ENCODE measurements at places on chromosomes 2 and 18. TPM values are rescaled to one million over a fixed set of nuclear protein-coding genes. Genes with fewer than 3 reads are reported as not detected.

DNA sequence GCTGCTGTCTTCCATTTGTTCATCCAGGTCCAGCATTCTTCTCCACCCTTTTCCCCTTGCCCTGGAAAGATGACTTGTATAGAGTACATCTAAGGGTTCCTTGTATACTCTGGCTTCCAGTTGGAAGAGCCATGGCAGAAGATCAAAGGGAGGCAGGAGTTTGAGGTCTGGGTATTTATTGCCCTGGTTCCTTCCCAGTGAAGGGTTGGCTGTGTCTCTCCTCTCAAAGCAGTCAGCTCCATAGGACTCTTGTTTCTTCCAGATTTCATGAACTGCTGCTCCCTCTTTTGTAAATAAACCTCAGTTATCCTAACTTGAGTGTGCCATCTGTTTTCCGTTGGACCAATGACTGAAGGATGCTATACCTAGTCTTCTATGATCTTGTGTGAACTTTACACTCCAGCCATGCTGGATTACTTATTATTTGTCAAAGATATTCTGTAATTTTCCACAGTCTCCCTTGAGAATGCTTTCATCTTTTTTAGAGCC is 6.4 kb downstream of the BBS5 start:
- DNase-seq: no peak

GRCh38 chr2:29245742-29246382 is 130.6 kb downstream of the CLIP4 start:
- DNase-seq: no peak

DNA sequence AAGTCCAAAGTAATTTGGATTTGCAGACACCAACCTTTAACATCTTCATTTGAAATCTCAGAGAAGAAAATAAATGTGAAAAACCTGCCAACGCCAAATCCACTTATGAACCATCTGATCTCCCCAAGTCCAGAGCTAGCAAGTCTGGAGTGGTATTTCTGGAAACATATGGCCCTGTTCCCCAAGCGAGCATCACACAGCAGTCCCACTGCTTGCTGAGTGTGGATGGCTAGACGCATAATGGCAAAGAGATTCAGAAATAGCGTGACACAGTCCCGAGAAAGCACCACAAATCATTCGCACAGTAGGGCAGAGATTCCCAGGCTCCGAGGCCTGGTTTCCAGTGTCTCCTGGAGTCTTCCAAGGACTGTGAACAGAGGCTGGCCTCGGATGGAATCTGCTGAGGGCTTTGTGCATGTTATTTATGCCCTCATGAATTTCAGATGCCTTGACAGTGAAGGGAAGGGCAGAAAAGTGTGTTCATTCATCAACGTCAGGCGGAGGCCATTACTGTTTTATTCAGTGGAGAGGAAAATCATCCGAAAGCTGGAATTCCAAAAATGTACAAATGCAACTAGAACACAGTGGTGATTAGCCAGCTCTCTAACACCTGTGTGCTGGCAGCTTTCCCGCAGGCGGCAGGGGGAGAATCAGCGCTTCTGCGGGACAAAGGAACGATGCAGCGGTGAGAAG is 417.0 kb downstream of the EIPR1 start:
- no peak for DNase-seq

DNA sequence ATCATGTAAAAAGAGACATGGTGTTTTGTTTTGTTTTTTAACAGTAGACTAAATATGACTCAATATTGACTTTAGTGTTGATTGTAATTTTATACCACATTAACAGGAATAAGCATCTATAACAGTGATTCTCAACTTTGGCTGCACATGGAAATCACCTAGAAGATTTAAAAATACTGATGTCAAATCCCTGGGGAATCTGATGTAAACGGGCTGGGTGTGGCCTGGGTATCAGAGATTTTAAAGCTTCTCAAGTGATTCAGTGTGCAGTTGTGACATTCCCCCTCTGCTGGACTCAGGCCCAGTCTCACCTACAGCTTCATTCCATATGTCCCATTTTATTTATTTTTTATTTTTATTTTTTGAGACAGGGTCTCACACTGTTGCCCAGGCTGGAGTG is 82.8 kb upstream of the ATP8B1 start:
- DNase-seq: no peak

GRCh38 chr2:150469706-150470274 is 17.7 kb downstream of the RND3 start:
- no peak for DNase-seq

- DNase-seq: no peak
These were observed 49.0 kb downstream of the PPP4R1 start for GRCh38 chr18:9565407-9565806.

DNA sequence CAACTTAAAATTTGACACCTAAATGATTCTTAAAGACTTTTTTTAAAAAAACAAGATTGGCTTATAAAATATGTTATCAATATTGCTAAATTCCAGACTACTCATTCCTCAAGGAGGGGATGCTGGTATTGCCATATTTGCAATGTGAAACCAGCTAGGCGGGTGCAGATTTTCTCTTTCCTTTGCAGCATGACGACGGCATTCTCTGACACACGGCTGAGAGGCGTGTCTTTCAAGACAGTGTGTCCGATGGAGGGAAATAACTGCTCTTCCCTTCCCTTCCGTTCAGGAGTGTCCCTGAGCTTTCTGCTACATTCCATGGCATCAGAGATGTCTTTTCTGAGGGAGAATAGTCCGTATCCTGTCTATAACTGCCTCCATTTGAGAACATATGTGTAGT is 38.2 kb upstream of the CNGA3 start:
- DNase-seq: no peak

GRCh38 chr2:217951521-217952247 is 51.1 kb downstream of the TNS1 start:
- DNase-seq: no peak

GRCh38 chr2:191295088-191295487 is 49.9 kb downstream of the MYO1B start:
- no peak for DNase-seq

DNA sequence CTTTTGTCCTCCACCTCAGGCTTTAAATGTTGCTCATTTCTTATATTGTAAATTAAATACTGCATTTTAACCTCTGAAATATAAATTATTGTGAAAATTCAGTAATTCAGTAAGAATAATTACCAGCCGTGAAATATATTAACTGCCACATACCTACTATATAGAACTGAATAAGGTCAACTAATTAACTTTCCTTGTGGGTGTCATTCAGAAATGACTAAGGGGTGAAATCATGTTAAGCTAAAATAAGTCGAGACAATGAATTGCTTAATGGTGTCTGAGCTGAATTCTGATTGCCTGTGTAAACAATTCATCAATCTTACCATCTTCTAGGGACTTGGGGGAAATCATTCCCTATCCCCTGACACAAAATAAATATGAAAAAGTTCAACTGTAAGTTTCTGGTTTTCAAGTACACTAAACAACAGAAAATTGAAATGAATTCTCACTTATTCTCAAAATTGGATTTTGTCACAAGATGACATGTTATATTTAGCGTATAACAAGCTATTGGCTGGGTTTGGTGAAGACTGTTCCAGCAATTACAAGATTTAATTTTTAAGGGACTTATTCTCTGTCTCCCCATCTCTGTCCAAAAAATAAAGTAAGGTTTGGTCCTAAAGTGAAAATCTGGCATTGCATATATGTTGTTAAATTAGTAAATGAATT is 255.1 kb downstream of the METTL4 start:
- DNase-seq: no peak

DNA sequence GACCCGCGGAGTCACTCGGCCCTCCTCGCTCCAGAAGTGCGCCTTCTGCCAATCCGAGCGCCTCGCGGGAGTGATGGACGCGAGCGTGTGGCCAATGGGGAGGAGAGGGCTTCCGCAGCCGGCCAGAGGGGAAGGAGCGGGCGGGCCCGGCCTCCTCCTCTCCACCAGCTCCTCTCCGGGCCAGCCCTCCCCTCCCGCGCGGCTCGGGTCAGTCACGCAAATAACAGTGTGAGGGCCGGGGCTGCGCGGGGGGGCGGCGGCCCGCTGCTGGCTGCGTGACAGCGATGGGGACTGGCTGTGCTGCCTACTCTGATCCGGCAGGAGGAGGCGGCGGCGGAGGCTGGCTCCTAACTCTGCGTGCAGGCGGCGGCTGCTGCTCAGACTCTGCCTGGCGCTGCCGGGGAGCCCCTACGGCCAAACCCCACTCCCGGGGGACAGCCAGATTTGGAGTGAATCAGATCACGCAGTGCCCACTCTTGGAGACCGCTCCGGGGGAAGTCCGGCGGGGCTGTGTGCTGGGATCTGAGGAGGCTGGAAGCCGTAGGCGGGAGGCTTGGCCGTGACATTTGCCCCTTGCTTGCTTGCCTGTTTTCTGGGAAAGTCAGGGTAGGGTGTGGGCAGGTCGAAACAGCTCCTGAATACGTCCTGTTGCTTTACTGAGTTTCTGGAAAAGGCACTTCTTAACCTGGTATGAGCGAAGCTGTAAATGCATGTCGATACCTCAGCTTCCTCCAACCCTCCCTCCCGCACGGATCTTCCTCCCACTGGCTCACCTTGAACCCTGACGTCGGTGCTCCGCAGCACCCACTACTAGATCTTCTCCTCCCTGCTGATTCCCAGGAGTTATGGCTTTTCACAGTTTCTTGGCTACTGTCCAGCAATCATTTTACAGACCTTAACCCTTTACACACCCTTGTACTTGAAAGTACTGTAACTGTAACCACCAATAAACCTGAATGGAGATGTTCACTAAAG is 97.9 kb upstream of the SERTAD2 start:
- DNase-seq: no peak

GRCh38 chr18:13626544-13626908 is 99.8 kb downstream of the FAM210A start:
- DNase-seq: no peak

GRCh38 chr2:72934683-72935610 is 17.6 kb downstream of the EMX1 start:
- DNase-seq: peak; percentile 53

DNA sequence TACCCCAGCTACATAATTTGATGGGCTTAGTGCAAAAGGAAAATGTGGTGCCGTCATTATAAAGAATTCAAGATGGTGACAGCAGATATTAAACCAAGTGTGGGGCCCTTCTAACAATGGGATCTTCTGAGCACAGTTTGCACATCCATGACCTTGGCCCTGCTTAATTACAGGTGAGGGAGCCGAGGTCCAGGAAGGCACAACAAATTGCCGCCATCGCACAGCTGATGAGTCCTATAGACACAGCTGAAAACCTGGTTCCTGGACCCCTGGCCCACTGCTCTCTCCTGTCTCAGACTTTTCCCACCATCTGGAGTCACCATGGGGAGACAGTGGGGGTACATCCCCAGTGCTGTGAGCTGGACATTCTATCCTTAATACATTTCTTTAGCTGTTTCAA is 95.8 kb upstream of the MAP4K3 start:
- DNase-seq: no peak

GRCh38 chr2:216478151-216478550 is 20.5 kb upstream of the RPL37A start:
- DNase-seq: no peak

DNA sequence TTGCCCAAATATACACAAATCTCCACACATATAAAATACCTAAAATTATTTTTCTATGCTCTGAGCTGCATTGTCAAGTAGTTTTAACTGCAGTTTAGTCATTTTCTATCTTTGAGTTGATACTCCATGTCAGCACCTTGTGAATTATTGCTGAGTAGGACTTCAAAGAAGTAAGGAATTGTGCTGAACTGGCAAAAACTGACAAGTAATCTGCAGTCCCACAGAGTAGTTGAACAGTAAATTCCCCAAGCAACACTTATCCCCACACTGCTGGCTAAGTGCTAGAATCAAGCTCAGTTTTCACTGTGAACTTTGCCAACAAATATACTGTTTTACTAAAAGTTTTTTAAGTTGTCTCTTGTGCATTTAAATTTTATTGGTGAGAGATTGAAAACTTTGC is 141.8 kb upstream of the ST6GAL2 start:
- no peak for DNase-seq

- DNase-seq: no peak
These were observed 155.7 kb downstream of the RDH14 start for GRCh38 chr2:18404708-18405107.

GRCh38 chr2:144237830-144238627 is 281.9 kb downstream of the ZEB2 start:
- DNase-seq: no peak

DNA sequence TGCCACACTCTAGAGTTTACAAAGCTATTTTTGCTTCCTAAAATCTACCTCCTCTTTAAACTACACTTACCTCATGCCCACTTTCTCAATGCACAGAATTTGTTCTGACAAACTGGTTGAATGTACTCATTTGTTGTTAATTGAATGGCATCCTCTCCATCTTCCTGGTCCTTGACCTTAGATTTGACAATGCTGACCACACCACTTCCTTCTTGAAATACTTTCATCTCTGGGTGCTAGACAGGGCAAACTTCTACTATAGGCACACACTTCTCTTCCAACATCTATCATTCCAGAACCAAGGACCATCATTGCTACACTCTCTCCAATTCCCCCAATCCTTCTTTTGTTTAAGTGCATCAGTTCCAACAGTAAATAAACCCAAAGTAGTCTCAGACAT is 22.3 kb downstream of the ARL5A start:
- DNase-seq: no peak

DNA sequence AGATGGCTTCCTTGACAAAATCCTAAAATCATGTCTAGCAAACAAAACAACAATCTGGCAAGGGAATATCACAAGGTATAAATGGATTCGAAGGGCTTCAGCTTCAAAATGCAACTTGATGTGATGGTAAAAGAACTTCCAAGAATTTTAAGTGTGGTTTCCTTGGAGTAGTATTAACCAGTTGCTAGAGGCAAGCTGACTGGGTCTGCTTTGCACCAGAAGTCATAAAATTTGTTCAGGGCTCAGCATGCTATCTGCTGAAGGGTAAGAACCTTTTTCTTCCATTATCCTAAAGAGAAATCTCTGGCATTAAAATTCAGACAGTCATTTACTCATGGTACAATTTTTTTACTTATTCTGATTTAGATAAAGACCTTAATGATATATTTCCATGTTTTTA is 516.7 kb downstream of the TXNL1 start:
- no peak for DNase-seq

- DNase-seq: no peak
These were observed 61.8 kb downstream of the CXCR4 start for GRCh38 chr2:136055929-136056688.

Gene SLC23A3
- total RNA-seq: 2.4 TPM

Gene AGXT
- not detected for total RNA-seq

Gene NETO1
- not detected for total RNA-seq

Gene HNRNPLL
- 45.2 TPM for total RNA-seq

Gene SNORC
- total RNA-seq: 2.2 TPM

Gene VAPA
- total RNA-seq: 143 TPM

Gene SLC5A7
- total RNA-seq: not detected

Gene HOXD9
- total RNA-seq: not detected

Gene HPCAL1
- 18.7 TPM for total RNA-seq

Gene HOXD8
- not detected for total RNA-seq

Gene MAPRE2
- total RNA-seq: 30.3 TPM

Gene ABCG5
- total RNA-seq: not detected

Gene CNDP1
- 0.22 TPM for total RNA-seq

Gene HOXD4
- total RNA-seq: not detected

Gene KLHL29
- 8.0 TPM for total RNA-seq

Gene PROC
- 2.6 TPM for total RNA-seq

Gene MYL12B
- 327 TPM for total RNA-seq

Gene FKBP7
- 41.7 TPM for total RNA-seq

Gene CXCR1
- total RNA-seq: not detected

Gene DAW1
- total RNA-seq: 0.65 TPM

Gene EEF1B2
- total RNA-seq: 436 TPM

Data from chondrocyte (in vitro differentiated cells).